ENCODE measurements at places on chromosomes 16 and 17.

DNA sequence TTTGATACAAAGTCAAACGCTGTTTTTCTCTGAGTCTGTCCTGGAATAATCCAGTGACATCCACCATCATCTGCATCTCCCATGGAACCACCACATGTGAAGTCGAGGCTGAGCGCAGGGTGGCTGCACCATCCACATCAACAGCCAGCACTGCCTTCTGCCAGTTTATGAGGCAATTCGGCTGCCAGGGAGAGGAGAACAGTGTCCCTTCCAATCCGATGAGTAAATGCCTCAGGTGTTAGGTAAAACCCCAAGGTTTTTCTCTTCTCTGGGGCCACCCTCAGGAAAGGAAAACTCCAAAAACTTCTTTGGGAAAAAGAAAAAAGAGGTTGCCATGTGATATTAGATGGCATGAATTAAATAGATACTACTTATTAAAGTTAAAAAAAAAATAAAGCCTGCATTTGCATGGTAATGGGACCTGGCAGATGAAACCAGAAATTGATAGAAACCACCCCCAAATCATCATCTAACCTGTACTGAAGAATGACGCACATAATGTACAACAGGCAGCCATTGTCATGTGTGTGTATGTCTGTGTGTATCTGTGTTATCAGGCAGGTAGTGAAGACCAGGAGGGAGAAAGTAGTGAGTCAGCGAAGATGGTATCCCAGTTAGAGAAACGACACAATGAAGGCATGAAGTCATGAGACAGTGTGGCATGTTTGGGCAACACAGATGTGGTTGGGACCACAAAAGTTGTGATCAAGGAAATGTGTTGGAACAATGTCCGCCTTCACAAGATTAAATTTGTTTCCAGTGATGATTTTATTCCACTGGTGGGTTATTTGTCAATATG, 478.7 kb downstream of the CDH13 start:
- DNase-seq: no peak

DNA sequence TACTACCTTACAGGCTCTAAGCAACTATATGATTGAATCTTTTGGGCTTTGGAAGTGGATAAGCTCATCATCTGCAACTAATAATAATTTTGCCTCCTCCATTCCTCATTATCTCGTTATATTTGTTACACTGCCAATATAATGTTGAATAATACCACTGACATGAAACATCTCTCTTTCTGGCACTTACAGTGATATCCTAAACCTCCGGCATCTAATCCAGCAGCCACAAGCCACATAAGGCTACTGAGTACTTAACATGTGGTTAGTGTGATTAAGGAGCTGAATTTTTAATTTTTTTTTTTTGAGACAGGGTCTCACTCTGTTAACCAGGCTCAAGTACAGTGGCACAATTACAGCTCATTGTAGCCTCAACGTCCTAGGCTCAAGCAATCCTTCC, 9.6 kb downstream of the CDC42EP4 start:
- DNase-seq: no peak

- DNase-seq: no peak
These were observed 998 bp upstream of the TMEM11 start for GRCh38 chr17:21214777-21215541.

DNA sequence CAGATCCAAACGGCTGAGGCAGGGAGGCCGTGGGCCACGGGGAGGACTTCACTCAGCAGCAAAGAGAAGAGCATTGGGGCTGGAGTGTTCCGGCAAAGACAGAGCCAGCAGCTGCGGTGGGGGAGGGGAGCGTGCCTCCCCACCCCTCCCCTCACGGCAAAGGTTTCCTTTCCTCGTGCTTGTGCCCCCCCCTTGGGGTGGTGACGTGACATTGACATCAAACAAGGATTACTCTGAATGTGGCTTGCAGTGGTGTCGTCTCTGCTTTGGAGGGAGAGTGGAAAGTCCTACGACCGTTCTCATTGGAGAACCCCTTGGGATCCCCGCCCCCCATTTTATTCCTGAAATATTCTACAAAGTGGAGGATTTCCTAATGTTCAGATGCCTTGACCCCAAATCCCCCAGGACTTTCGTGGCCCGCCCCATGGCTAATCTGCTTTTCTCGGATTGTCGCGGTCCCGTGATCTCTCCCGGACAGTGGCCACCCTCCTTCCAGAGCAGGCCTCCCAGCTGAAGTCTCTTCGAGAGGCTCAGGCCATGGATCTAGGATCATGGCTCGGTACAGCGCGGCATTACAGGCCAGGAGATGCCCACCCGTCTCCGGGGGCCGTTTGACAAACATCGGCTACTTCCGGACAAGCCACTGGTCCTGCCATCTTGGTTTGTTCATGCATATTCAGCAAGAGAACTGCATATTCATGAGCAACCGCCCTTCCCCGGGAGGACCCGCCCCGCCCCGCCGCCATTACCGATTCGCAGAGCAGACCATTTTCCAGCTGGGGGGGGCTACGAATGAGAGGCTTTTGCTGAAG, 705 bp upstream of the POLR2A start:
- DNase-seq: peak; percentile 71

- no peak for DNase-seq
These were observed 3.6 kb downstream of the ZNF267 start for GRCh38 chr16:31876951-31877828.

DNA sequence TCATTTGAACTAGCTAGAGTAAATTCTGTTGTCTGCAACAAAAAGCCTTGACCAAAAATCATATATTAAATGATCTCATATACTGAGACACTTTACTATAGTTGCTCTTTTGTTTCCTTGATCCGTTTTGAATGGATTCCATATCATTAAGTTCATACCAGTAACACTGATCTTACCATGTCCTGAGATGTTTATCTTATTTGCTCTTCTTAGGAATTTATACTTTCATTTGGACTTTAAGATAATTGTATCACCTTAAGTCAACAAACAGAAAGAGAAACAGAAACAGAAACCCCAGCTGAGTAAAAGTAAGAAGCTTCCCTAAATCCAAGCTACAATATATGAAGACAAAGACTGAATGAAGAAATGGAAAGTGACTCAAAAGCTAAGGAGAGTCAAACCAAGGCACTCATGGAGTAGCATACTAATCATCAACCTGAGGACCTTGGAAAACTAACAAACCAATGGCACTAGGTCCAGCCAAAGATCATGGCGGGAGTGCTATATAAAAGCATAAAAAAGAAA, 106.5 kb upstream of the COX10 start:
- no peak for DNase-seq

DNA sequence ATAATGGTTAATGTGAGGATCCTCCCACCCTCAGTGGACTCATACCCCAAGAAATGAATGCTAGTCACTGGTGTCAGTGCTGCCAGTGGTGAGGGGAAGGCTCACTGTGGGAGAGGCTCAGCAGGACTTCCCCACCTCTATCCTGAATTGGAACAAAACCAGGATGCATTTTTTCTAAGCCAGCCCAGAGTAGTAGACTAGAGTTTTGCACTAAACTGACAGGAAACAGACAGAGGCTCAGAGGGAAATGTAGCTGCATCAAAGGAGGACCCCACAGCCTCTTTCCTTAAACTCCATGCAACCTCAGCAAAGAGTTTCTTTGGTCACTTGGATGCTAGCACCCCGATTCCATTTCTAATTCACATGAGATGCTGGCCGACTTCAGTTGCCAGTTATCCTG, 10.7 kb upstream of the SKAP1 start:
- no peak for DNase-seq

DNA sequence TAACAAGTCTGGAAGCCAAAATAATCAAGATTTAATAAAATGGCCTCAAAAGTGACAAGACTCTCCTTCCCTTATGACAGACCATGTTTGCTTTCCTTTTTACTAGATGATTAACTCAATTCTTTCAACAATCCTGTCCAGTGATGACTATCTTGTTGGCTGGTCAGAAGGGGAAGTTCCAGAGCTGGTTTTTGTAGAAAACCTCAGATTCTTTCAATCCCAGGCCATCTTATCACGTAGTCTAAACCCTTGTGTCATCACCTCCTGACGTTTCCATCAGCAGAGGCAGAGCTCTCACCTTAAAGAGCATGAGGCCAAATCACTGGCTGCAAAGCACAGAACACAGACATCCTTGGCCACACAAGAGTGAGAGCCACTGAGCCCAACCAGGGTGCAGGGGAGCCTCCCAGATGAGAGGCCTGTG, 125.3 kb downstream of the ANKRD11 start:
- no peak for DNase-seq

GRCh38 chr17:72955391-72956140, 136.9 kb downstream of the SLC39A11 start:
- DNase-seq: no peak

DNA sequence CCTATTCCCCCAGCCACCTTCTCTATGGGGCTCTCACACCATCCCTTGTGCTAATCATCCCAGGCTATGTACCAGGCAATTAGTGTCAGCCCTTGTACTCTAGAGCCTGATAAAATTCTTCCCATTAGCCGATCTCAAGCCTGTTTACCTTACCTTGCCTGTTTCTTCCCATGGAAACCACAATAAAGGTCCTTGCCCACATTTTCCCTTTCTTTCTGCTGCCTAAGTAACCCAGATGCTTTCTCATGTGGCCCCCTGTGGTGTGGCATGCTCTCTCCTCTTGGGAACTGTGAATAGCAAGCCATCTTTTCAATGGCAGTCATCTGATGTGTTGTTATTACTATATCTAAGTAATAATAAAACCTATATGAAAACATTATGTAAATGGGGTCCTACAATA, 265.8 kb upstream of the ELAC2 start:
- no peak for DNase-seq

- DNase-seq: no peak
These were observed 84.1 kb downstream of the TBC1D16 start for GRCh38 chr17:79951361-79952264.

- DNase-seq: no peak
These were observed 24.9 kb downstream of the CBFB start for GRCh38 chr16:67053767-67054334.

GRCh38 chr16:84462296-84463210, 41.9 kb downstream of the MEAK7 start:
- DNase-seq: no peak

DNA sequence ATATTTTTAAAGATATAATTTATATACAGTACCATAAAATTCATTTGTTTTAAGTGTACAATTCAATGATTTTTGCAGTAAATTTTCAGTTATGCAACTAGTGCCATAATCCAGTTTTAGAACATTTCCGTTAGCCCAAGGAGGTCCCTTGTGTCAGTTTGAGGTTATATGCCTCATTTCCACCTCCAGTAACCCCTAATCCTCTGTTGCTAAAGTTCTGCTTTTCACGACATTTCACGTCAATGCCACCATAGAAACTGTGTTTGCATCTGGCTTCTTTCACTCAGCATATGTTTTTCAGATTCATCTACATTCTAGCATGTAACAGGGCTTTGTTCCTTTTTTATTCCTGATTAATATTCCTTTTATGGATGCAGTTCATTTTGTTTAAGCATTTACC, 42.4 kb upstream of the NUDT7 start:
- no peak for DNase-seq

- DNase-seq: no peak
These were observed 28.6 kb upstream of the METRNL start for GRCh38 chr17:83050651-83051395.

GRCh38 chr17:37130984-37131446, 182.3 kb downstream of the AATF start:
- no peak for DNase-seq

DNA sequence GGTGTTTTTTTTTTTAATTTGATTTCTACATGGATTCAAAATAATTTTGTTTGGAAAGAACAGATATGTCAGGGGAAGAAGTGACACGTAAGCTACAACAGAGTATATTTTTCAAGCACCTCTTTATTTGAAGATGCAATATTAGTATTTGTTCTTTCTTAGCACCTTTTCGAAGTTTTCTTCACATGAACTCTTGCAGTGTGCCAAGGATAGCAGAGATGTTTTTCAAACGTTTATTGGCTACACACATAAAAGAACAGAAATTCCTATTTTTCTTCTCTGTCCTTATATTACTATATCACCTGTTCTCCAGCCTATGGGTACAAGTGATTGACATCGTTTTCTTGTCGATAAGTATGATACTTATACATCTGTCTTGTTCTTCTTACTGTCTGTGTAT, 192.7 kb upstream of the TBX2 start:
- no peak for DNase-seq

- no peak for DNase-seq
These were observed 1.2 kb upstream of the HSF4 start for GRCh38 chr16:67163164-67163998.

DNA sequence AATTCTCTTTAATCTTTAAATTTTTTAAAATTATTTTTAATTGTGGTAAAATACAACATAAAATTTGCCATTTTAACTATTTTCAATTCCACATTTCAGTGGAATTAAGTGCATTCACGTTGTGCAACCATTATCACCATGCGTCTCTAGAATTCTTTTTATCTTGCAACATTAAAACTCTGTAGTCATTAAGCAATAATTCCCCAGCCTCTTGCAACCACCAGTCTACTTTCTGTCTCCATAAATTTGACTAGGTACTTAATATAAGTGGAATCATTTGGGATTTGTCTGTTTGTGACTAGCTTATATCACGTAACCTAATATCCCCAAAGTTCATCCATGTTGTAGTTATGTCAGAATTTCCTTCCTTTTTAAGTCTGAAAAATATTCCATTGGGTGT, 79.1 kb downstream of the TAOK1 start:
- no peak for DNase-seq

GRCh38 chr16:57229079-57229478, 16.0 kb upstream of the ARL2BP start:
- no peak for DNase-seq

GRCh38 chr16:11552440-11552839, 34.3 kb downstream of the LITAF start:
- DNase-seq: no peak

DNA sequence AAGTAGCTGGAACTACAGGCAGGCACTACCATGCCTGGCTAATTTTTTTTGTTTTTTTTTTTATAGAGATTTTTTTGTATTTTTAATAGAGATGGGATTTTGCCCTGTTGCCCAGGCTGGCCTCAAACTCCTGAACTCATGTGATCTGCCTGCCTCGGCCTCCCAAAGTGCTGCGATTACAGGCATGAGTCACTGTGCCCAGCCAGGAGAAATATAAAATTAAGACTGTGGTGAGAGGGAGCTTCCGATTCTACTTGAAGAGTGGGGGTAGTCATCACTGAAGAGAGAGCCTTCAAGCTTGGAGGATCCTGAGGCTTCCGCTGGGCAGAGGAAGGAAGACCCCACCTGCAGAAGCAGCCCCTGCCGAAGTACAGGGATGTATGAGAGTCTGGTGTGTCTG, 34.4 kb upstream of the RGS9 start:
- no peak for DNase-seq

GRCh38 chr16:50099957-50100648, 34.3 kb downstream of the HEATR3 start:
- no peak for DNase-seq

DNA sequence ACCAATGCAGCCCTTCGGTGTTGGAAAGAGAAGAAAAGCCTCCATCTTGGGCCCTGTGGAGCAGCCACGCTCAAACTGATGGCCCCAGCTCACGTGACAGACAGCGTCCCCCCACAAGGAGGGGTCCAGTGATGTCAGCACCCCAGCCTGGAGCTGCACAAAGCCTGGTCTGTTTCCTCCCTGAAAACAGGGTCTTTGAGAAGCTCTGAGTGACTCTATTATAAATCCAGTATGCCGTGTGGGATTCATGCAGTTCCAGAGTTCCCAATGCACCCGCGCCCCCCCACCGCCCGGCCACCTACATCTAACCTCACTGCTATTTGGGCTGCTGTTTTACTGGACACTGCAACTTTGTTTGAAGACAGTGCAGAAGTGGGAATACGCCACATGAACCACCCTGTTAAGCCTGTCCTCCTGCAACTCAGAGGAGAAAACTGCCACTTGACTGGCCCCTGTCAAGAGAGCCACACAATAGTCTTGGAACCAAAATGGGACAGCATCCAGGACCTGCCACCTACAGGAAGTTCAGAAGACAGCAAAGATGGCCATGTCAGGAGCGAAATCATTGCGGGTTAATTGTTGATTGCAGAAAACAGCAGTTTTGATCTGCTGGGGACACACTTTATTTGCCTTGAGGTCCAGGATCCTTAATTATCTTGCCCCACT, 33.1 kb downstream of the PMP22 start:
- DNase-seq: no peak
